ENCODE measurements at places on chromosomes 2 and 18. TPM values are rescaled to one million over a fixed set of nuclear protein-coding genes. Genes with fewer than 3 reads are reported as not detected.

Gene SFXN5
- 32.4 TPM for total RNA-seq

Gene EFR3B
- 3.2 TPM for total RNA-seq

Gene UCN
- 1.3 TPM for total RNA-seq

Gene MMADHC
- 106 TPM for total RNA-seq

Gene C2orf81
- total RNA-seq: 2.2 TPM

Gene EFHD1
- total RNA-seq: not detected

Gene CIB4
- total RNA-seq: not detected

Gene LYPD6B
- total RNA-seq: not detected

- no peak overlapping the region for H3K27ac ChIP-seq
- no peak overlapping the region for H3K4me3 ChIP-seq
- peaks cover 9% of the 10 kb centered on the region for H3K27me3 ChIP-seq
- H3K4me1 ChIP-seq: no peaks in the 10 kb centered on the region
- no peaks in the 10 kb centered on the region for H3K36me3 ChIP-seq
These were observed 94.9 kb upstream of the RBBP8 start for GRCh38 chr18:22838221-22838620.

GRCh38 chr2:34242763-34243123 is 643.6 kb upstream of the FAM98A start:
- H3K27me3 ChIP-seq: no peaks in the 10 kb centered on the region
- no peak overlapping the region for H3K27ac ChIP-seq
- no peak overlapping the region for H3K4me3 ChIP-seq
- H3K36me3 ChIP-seq: no peaks in the 10 kb centered on the region
- no peak for DNase-seq

GRCh38 chr2:235725841-235726240 is 232.0 kb downstream of the AGAP1 start:
- H3K4me1 ChIP-seq: peaks cover 5% of the 10 kb centered on the region
- H3K4me3 ChIP-seq: no peak overlapping the region
- no peak overlapping the region for H3K27ac ChIP-seq
- no peaks in the 10 kb centered on the region for H3K36me3 ChIP-seq

DNA sequence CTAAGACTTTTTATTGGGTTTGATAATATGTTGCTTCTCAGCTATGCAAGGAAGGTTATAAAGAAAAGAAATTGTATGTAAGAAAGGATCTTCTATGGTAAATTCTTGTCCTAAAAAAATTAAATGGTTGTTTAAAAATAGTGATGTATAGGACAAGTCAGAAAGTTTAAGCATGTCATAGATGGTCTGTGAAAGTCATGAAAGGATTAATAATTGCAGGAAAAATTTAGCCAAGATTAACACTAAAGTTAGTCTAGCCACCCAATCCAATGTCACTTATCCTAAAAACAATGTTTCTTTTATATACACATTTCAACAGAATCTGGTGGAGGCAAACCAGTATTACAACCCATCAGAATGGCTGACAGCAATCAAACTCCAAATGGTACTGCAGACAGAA is 1046.7 kb upstream of the SLC39A10 start:
- no peak overlapping the region for H3K27ac ChIP-seq
- H3K27me3 ChIP-seq: no peaks in the 10 kb centered on the region
- H3K36me3 ChIP-seq: no peaks in the 10 kb centered on the region
- no peak overlapping the region for H3K4me3 ChIP-seq
- DNase-seq: no peak
- no peaks in the 10 kb centered on the region for H3K4me1 ChIP-seq

GRCh38 chr2:161570424-161571050 is 53.7 kb upstream of the SLC4A10 start:
- peak; percentile 54 for DNase-seq
- H3K27me3 ChIP-seq: no peaks in the 10 kb centered on the region
- no peak overlapping the region for H3K4me3 ChIP-seq
- H3K27ac ChIP-seq: no peak overlapping the region
- no peaks in the 10 kb centered on the region for H3K36me3 ChIP-seq

- H3K27ac ChIP-seq: peak overlapping the region; percentile 100
- H3K4me1 ChIP-seq: peaks cover 39% of the 10 kb centered on the region
- peaks cover 12% of the 10 kb centered on the region for H3K36me3 ChIP-seq
- no peaks in the 10 kb centered on the region for H3K27me3 ChIP-seq
These were observed 449 bp upstream of the ATRAID start for GRCh38 chr2:27211241-27211942.

- H3K27me3 ChIP-seq: no peaks in the 10 kb centered on the region
- no peak for DNase-seq
- H3K4me1 ChIP-seq: peaks cover 4% of the 10 kb centered on the region
- no peak overlapping the region for H3K27ac ChIP-seq
These were observed 54.8 kb downstream of the NBAS start for GRCh38 chr2:15506229-15506819.

DNA sequence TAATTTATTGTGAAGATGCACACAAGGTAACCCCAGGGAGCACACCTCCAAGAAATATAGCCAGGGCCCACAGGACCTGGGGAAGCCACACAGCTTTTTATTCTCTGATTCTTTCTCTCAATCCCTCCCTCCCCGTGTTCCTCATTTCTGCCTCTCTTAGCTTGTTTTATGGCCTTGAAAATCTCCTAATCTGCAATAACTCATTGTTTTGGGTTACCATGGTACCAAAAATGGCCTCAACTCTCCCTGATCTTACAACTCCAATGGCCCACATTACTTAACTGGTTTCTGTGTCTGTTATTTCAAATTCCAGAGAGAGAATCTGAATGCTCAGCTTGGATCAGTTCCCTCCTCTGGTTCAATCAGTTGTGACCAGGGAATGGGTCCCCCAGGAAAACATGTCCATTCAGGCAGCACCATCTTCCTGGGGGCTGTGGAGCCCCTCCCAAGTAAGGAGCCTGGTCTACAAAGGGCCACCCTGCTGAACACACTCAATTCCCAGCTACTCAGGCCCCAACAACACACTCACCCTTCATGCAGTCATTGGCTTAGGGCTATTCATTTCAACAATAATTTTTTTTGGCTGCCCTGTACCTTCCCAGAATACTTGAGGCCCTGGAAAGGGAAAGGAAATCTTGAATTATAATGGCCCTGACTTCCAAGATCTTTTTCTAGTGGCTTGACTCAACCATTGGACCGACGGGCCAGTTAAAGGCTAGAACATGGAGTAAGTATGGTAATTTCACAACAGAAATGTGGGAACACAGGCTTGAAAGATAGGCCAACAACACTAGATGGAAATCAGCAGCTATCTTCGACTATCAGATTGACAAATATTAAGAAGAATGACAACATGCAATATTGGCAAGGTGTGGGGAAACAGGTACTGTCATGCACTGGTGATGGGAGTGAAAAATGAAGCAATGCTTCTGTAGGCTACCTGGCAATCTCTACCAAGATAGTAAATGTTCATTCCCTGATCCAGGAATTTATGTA is 41.6 kb upstream of the ST3GAL5 start:
- peaks cover 4% of the 10 kb centered on the region for H3K27me3 ChIP-seq
- H3K27ac ChIP-seq: no peak overlapping the region
- DNase-seq: no peak

GRCh38 chr2:186036862-186037449 is 298.4 kb downstream of the FSIP2 start:
- no peaks in the 10 kb centered on the region for H3K36me3 ChIP-seq
- no peak for DNase-seq
- no peak overlapping the region for H3K4me3 ChIP-seq

GRCh38 chr2:85935746-85936208 is 47.0 kb upstream of the ST3GAL5 start:
- no peak overlapping the region for H3K27ac ChIP-seq
- no peak for DNase-seq
- no peaks in the 10 kb centered on the region for H3K36me3 ChIP-seq
- H3K27me3 ChIP-seq: no peaks in the 10 kb centered on the region

- peaks cover 27% of the 10 kb centered on the region for H3K27me3 ChIP-seq
- H3K4me1 ChIP-seq: peaks cover 7% of the 10 kb centered on the region
- no peak overlapping the region for H3K27ac ChIP-seq
- no peak for DNase-seq
- no peaks in the 10 kb centered on the region for H3K36me3 ChIP-seq
These were observed 54.5 kb downstream of the C18orf63 start for GRCh38 chr18:74370115-74370514.

DNA sequence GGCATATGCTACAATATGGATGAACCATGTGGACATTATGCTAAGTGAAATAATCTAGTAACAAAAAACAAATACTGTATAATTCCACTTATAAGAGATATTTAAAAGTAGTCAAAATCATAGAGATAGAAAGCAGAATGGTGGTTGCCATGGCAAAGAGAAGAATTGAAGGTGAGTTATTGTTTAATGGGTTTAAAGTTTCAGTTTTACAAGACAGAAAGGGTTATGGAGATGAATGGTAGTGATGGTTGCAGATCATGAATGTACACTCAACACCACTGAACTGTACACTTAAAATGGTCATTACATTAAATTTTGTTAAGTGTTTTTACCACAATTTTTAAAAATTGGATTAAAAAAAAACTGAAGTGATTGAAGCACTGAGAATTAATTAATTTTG is 298.2 kb upstream of the ZC3H15 start:
- no peak for DNase-seq
- H3K27me3 ChIP-seq: no peaks in the 10 kb centered on the region
- H3K36me3 ChIP-seq: no peaks in the 10 kb centered on the region
- H3K4me1 ChIP-seq: no peaks in the 10 kb centered on the region
- no peak overlapping the region for H3K27ac ChIP-seq

GRCh38 chr2:168499500-168499899 is 43.4 kb downstream of the CERS6 start:
- DNase-seq: no peak
- no peaks in the 10 kb centered on the region for H3K27me3 ChIP-seq
- H3K36me3 ChIP-seq: peaks cover 25% of the 10 kb centered on the region
- peaks cover 31% of the 10 kb centered on the region for H3K4me1 ChIP-seq

DNA sequence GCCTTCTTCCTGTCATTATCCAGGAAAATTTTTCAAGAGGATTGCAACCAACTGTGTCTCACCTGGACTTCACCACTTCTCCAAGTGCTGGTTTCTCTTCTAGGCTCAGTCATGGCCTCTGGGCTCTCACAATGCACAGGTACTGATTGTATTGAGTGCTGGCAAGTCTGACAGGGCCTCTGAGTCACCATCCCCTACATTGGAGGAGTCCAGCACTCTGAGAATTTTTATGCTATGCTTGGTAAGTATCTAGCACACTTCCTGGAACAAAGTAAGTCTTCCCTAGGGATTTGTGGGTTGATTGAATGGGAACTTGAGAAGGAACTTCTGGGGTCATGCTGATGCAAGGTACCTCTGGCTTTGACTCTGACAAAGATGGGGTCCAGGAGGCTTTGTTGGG is 147.2 kb upstream of the CELF4 start:
- no peaks in the 10 kb centered on the region for H3K36me3 ChIP-seq
- H3K4me3 ChIP-seq: no peak overlapping the region
- H3K27ac ChIP-seq: no peak overlapping the region
- no peaks in the 10 kb centered on the region for H3K4me1 ChIP-seq
- no peaks in the 10 kb centered on the region for H3K27me3 ChIP-seq
- no peak for DNase-seq

DNA sequence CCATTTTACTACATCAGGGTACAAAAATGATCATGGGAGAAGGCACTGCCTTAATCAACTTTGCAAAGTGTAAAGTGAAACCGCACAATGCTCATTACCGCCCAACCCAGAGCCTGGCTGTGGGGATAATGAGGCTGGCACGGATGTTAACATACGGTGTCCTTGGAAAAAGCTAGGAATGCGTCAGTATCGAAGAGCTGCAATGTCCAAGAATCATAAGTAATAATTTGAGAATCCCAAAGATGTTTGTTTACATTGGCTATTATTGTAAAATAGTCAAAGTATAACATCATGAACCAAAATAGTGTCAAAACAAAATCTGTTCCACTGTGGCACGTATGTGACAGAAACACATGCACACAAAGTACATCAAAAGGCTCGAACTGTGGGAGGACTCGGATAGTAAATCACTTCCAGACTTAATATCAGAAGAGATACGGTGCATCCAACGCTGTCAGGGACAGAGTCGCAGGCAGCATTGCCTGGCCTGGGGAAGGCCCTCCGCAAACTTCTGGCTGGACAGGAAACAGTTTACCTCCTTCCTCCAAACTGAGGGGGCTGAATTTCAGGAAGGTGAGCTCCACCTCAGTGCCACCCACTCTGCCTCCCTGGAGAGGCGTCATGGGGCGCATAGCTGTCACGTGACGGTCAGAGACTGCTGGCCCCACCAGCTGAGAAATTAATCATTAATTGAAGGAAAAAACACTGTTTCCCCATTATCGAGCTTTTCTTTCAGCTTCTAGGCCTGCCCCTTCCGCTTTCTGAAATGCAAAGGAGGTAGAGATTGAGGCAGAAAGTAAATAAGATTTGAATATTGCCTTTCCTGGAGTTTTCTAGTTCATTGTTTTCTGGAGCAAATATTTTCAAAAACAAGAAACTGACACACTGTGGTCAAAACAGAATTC is 1.8 kb upstream of the ID2 start:
- H3K27me3 ChIP-seq: no peaks in the 10 kb centered on the region
- DNase-seq: no peak
- H3K27ac ChIP-seq: peak overlapping the region; percentile 64

GRCh38 chr2:137047369-137047768 is 282.0 kb downstream of the THSD7B start:
- no peak for DNase-seq
- no peak overlapping the region for H3K27ac ChIP-seq
- no peaks in the 10 kb centered on the region for H3K27me3 ChIP-seq
- no peaks in the 10 kb centered on the region for H3K36me3 ChIP-seq

DNA sequence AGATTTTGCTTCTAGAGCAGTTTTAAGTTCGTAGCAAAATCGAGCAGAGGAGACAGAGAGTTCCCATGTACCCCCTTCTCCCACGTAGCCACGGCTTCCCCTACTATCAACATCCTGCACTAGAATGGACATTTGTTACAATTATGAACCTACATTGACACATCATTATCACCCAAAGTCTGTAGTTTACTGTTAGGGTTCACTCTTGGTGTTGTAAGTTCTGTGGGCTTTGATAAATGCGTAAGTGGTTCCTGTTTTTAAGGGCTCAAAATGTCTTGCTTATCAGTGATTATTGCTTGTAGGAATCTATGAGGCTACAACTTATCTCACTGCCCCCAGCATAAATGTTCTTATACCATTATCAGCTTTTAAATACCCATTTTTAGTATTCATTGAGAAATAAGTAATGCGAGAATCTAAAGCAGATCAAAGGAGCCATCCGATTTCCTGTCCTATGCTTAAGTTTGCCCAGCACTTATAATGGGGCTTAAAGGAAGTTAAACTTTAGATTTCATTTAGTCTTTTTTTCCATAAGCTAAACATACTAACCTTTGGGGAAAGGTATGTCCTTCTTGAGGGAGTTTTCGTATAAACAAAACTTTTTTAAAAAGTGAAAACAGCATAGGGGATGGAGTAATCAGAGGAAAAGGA is 118.7 kb downstream of the HAUS1 start:
- H3K4me1 ChIP-seq: peaks cover 40% of the 10 kb centered on the region
- H3K27me3 ChIP-seq: no peaks in the 10 kb centered on the region
- peak overlapping the region; percentile 2 for H3K27ac ChIP-seq
- DNase-seq: no peak

GRCh38 chr2:11042841-11043240 is 112.4 kb upstream of the SLC66A3 start:
- peaks cover 11% of the 10 kb centered on the region for H3K27me3 ChIP-seq
- no peak overlapping the region for H3K4me3 ChIP-seq
- no peak overlapping the region for H3K27ac ChIP-seq
- peaks cover 19% of the 10 kb centered on the region for H3K36me3 ChIP-seq
- H3K4me1 ChIP-seq: no peaks in the 10 kb centered on the region

Data from natural killer cell treated with Interleukin-12 subunit alpha and Interleukin-12 subunit beta and Interleukin-15 and Interleukin-18, amount 100 ng/mL, for 72 hours (primary cell).